NCI-H446 treated with DMSO at 0.1 percent for 48 hours (cell line): ENCODE measurements at places on chromosomes 5 and 9.

DNA sequence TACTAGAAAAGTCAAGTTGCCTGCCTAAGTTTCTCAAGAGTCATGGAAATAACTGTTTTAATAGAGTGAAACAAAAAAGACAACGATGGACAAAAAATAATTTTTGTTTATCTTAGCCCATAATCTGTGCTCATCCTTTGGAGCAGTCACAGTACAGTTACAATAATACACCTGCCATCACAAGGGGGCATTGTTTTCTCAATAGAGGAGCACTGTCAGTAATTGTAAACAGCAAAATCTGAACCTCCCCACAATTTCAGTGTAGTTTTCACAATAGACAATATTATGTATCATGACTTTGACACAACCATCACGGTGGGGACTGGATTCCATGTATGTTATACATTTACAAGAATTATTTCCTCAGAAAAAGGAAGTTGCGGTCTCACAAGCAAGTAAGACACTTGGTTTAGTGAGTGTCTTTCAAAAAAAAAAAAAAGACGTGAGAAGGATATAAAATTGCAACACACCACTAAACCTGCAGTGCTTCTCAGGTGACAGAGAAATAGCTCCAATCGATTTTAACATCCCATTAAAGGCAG lies 586.3 kb downstream of the PTPRD start:
- DNase-seq = no peak

DNA sequence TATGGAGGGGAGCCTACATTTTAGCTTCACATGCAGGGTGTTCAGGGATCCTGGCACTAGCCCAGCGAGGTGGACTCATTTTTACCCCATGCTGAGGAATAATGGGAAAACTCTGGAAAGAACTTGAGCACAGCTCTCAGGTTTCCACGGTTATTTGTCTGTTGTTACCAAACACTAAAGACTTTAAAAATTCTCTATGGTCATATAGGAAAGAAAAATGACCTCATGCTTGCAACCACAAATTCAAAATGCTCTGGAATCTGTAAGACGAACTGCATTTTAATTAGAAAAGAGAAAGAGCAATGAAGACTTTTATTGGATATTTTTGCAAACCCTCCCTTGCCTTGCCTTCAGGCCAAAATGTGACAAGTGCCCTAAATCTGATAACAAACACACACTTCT lies 606.9 kb downstream of the EBF1 start:
- no peak for DNase-seq

DNA sequence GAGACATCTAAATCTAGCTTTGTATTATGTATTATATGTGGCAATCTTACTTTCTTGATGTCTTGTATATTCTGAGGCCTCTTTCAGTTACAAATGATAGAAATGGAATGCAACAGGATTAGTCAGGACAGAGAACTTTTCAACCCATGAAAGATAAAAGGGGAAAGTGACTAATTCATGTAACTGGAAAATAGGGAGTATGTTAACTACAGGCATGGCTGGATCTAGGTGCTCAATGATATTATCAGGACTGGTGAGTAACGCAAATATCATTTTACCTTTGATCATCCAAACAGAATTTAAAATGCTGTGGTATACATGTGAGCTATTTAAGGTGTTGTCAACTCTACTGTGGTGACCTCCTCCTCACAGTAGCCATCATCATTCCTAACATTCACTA lies 215.7 kb upstream of the GLRA1 start:
- no peak for DNase-seq

- DNase-seq = no peak
Observed at GRCh38 chr5:151151263-151151660, 6.3 kb downstream of the ANXA6 start.

DNA sequence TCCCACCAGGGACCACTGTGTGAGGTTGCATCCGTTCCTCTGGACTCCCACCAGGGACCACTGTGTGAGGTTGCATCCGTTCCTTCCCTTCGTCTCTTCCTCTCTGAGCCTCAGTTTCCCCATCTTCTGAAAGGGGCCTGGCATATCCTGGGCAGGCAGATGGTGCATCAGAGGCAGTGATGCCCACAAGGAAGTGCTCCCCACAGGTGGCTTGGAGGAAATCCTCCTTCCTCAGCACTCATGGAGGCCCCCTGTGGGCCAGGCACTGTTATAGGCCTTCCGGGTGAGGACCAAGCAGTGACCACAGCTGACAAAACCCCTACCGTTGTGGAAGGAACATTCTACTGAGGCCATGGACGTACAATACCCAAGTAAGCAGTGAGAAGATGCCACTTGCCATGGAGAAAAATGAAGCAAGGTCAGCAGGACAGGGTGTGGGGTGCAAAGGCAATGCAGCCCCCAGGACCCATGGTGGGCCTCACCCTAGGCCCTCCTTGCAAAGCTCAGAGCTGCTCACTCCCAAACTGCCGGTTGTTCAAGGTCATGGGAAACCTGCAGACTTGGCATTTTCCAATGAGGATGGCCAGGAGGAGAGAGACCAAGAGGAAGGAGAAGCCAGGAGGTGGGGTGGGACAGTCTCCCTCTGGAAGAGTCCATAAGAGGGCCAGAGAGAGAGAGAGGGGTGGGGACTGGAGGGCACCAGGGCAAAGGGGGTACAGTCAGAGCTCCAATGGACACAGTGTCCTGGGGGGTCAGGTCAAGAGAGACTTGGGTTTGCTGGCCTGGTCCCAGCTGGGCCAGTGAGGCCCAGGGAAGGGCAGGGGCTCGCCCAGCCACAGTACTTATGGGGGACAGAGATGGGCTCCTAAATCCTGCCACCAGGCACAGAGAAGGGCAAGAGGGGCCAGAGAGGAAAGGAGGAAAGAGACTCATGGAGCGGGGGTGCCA lies 51.1 kb downstream of the C9orf50 start:
- no peak for DNase-seq

DNA sequence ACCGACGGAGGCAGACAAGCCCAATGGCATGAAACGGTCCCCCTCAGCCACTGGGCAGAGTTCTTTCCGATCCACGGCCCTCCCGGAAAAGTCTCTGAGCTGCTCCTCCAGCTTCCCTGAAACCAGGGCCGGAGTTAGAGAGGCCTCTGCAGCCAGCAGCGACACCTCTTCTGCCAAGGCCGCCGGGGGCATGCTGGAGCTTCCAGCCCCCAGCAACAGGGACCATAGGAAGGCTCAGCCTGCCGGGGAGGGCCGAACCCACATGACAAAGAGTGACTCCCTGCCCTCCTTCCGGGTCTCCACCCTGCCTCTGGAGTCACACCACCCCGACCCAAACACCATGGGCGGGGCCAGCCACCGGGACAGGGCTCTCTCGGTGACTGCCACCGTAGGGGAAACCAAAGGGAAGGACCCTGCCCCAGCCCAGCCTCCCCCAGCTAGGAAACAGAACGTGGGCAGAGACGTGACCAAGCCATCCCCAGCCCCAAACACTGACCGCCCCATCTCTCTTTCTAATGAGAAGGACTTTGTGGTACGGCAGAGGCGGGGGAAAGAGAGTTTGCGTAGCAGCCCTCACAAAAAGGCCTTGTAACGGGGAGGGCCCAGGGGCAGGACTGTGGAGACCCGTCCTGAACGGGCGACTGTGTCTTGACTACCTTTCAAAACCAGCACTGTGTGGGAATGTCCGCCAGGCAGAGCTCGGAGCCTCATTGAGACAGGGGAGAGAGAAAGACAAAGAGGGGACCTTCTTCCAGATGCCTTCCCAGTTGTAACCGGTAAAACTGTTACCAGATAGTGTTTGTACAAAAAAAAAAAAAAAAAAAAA lies 29.9 kb downstream of the CD180 start:
- no peak for DNase-seq

GRCh38 chr5:128566178-128566577 lies 28.1 kb upstream of the FBN2 start:
- no peak for DNase-seq

- DNase-seq = no peak
Observed at GRCh38 chr9:123120131-123120530, 86.7 kb downstream of the GPR21 start.

- no peak for DNase-seq
Observed at GRCh38 chr9:18396102-18396728, 77.7 kb upstream of the ADAMTSL1 start.

GRCh38 chr9:20591223-20591622 lies 31.1 kb downstream of the MLLT3 start:
- no peak for DNase-seq

GRCh38 chr9:127585161-127585819 lies 26.8 kb upstream of the STXBP1 start:
- no peak for DNase-seq

DNA sequence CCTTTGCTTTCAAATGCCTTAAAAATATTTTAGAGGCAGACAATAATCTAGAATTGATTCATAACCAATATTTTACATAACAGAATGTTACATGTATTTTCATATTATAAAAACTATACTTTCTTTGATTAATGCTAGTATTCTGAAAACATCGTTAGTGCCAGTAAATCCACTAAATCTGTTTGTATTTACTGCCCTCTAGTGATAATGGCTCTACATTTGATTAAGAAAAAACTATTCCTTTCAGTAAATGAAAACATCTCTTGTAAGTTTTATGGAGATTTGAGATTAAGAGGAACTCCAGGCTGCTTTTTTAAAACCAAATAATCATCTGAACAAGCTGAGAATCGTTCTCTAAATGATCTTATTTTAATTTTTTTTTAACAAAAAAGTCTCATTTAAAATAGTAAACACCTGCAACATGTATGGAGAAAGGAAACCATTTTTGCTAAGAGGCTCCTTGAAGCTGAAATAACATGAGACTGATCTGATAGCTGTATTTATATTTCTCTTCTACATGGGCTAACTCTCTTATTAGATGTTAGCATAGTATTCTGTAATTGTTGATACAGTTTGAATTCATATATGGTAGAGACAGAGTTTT lies 424.7 kb downstream of the RAB3C start:
- DNase-seq = peak; percentile 41

DNA sequence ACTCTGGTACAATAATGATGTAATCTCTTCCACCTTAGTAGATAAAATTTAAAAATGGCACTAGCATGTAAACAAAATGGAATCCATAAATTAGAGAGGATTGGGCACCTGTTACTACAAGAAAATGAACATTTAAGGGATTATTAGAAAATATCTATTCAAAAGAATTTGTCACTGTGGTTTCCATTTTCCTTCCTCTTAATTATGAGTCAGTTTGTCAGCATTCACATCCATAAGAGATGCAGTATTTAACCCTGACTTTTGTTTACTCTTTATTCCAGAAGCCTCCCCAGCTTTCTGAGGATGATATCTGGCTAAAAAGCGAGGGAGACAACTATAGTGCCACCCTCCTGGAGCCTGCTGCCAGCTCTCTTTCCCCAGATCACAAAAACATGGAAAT lies 72.1 kb downstream of the C9orf152 start:
- no peak for DNase-seq

DNA sequence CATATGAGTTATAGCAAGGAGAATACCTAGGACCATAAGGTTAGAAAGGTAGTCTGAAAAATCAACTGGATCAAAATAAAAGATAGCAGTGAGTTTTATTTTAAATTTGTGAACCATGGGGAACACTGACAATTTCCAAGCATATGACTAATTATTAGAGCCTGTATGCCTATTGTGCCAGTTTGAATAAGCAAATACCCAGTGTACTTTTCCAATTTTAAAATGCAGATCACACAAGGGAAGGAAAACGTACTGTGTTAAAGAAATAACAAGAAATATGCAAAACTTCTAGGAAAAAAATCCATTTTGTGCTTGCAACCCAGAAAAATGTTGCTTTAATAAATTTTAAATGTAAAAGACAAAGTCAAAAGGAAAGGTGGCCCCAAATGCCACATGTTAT lies 257.4 kb downstream of the BNC2 start:
- no peak for DNase-seq

DNA sequence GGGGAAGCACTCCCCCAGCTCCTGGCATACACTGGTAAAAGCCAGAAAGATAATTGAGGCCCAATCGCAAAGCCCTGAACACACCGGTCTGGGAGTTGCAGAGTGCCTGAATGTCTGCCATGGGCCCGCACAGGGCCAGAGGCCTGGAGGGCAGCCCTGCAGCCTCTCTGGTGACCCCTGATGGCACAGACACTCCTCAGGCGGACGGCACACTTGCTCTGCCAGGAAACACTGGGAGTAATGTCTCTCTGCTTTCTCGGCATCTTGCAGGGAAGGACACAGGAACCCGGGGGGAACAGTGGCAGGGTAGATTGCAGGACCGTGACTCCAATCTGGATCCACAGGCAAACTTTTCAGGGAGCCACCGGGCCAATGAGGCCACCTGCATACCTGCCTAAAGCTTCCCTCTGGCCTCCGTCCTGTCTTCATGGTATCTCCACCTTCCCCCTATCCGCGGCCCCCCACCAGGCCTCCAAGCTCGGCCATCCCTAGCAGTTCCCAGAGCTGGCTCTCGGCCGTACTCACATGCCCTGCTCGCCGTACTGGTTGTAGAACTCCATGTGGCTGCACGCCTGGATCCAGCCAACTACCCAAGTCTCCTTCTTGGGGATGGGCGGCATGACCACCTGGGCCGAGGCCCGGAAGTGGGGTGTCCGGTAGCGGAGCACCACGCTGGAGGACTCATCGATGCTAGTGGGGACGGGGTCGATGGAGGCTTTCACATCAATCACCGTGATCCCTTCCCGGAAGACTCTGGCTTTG lies 797 bp downstream of the FAM78A start:
- DNase-seq = no peak

- DNase-seq = peak; percentile 19
Observed at GRCh38 chr9:97900738-97901565, 21.3 kb downstream of the TRMO start.

DNA sequence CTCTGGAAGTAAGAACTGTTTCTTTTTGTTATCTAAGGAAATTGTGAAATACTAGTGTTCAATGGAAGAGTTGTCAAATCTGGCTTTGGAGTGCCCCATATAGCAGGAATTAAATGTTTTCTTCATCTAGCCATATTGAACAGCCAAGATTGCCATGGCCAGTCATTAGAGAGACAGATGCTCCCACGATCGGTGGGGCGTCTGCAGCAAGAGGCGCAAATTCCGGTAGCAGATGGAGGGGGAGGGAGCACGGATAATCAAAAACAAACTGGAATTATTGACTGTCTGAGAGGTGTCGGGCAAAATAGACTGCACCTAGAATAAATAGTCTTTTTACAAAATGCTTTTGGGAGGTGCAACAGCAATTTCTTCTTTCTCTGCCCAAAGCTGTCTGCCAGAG lies 139.1 kb upstream of the FSTL4 start:
- DNase-seq = no peak

GRCh38 chr5:68711293-68712200 lies 382.3 kb upstream of the SLC30A5 start:
- DNase-seq = no peak

DNA sequence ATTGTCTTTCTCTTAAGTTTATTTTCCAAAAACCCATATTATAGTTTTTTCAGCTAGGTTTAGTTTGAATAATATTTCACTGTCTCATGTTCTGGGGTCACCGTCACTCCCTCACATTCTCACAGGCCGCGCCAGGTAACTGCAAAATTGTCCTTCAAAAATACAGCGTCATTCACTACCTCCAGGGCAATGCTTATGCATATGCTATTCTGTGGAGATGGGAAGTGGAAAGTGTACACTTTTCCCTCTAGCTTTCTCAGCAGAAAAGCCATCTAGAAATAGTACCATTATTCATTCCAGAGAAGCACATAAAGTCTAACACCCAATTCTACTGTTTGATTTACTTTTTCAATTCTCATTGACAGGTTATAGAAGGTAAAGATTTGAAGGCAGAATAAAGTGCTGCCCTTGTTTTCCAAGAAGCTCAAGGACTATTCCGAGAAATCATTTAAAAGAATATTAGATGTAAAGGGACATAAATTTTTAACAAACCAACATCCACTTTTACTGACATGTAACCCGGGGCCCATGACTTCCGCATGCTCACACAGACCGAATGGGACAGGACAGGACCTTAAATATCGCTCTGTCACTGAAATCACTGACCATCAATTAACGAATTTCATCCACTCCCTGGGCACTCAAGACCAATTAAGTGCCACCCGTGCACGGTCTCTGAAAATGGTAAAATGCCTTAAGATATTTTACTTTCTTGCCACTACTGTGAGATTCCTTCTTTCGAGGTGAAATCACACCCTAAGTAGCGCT lies 720 bp downstream of the NUDT12 start:
- no peak for DNase-seq
